ENCODE measurements at places on chromosomes 11 and 22.

- DNase-seq = no peak
These were observed 67.7 kb downstream of the THAP12 start for GRCh38 chr11:76313271-76313670.

DNA sequence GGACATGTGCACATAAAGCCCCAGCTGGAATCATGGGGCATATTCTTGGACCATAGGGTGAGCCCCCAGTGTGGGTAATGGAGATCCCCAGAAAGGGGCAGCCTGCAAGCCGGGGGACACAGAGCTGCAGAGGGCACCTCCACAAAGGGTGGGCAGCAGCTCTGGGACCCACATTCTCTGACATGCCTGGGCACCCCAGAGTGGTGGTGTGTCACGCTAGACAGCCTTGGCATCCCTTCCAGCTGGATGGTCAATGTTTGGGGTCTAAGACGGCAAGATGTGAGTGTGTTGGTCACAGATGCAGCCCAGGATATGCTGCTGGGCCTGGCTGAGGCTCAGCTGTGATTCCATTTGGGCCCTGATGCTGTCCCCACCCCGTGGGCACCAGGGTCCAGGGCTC is 9.7 kb downstream of the ADORA2A start:
- no peak for DNase-seq

GRCh38 chr22:40741116-40741515 is 61.8 kb downstream of the MCHR1 start:
- no peak for DNase-seq

GRCh38 chr22:36339171-36340065 is 48.3 kb downstream of the MYH9 start:
- no peak for DNase-seq

GRCh38 chr22:20459152-20459542 is 21.5 kb upstream of the SCARF2 start:
- DNase-seq = no peak

GRCh38 chr11:38046571-38047135 is 1448.6 kb upstream of the RAG2 start:
- DNase-seq = no peak
